ENCODE measurements at places on chromosomes 1 and 21.

DNA sequence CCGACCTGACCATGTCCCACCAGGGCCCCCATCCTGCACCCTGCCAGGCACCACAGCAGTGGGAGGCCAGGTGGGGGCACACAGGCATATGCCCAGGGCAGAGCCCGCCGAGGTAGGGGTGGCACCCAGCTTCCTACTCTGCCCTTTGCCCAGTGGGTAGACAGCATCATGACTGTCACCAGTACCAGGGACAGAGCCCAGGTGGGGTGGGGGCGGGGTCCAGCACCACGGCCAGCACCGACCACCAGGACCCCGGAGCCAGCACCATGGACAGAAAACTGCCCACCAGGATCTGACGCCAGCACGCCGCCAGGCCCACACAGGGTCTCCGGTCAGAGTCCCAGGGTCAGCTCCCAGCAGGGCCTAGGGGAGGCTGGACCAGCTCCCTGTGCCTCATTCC, 3.8 kb downstream of the TAS1R3 start:
- no peak for DNase-seq

- peak; percentile 17 for DNase-seq
Measured at GRCh38 chr1:30106125-30106524, 617.3 kb downstream of the MATN1 start.

DNA sequence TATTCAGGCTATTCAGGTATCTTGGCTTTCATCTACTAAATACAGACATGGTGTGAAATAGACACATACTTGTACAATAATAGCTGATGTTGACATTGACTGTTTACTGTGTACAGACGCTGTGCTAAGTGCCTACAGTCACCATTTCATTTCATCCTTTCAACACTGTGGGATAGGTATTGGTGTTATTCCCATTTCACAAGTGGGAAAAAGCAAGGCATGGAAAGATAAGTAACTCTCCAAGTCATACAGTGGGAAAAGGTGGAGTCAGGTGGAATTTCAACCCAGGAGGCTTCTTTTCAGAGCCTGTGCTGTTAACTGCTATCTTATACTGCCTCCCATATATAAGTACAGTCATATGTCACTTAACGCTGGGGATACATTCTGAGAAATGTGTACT, 49.6 kb upstream of the ATP1A1 start:
- DNase-seq = no peak

DNA sequence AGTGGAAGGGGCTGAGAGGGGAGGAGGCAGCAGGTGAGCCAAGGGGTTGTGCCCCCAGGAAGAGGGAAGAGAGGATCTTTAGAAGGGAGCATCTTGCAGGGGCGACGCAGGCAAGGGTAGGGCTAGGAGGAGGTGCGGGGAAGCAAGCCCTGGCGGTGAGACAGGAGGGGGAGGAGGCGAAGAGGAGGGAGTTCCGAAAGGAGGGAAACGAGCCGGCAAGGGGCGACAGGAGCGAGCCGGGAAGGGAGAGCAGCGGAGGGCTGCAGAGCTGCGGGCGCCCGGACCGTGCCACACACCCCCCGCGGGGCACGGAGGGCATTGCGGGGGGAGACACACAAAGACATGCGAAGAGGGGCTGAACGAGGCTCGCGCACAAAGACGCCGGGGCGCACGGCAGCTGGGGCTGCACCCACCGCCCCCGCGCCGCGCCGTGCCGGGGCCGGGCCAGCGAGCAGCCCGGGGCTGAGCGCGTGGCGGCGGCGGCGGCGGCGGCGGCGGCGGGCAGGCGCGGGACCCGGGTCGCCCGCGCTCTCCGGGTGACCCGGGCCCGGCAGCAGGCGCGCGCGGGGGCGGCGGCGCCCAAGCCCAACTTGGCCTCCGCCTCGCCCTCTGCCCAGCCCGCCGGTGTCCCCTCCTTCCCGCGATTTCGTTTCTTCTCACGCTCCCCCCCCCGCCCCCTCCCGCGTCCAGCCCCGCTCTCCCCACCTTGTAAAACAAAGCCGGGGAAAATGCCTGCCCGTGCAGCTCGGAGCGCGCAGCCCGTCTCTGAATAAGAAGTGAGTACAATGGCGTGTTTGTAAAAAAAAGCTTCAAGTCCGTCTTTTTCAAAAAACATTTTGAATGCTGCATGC, at the start of gene KCNK2:
TSS of gene KCNK2 (plus strand) at position 206 of the 851 bp plus-strand sequence. CDS start 649 bp downstream, outside the sequence.
- peak; percentile 56 for DNase-seq

- DNase-seq = no peak
Measured at GRCh38 chr1:17542645-17543044, 3.1 kb downstream of the ARHGEF10L start.

DNA sequence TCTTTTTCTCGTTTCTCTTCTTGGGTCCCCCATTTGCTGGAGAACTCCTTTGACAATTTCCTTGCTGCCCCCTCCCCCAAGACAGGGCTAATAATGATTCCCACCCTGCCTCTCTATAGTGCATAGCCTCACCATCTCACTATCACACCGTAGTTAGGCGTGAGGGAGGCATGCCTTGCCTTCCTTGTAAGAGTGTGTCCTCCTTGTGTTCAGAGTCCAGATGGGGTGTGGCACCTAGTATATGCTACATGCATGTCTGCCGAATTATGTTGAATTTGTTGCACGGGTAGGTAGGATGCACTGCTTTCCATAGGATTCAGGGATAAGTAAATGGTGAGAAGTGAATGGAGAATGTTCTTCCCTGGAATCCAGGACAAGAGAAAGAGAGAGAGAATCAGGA, 219.4 kb downstream of the TNR start:
- no peak for DNase-seq

GRCh38 chr1:3226701-3227350, 157.8 kb downstream of the PRDM16 start:
- DNase-seq = no peak

DNA sequence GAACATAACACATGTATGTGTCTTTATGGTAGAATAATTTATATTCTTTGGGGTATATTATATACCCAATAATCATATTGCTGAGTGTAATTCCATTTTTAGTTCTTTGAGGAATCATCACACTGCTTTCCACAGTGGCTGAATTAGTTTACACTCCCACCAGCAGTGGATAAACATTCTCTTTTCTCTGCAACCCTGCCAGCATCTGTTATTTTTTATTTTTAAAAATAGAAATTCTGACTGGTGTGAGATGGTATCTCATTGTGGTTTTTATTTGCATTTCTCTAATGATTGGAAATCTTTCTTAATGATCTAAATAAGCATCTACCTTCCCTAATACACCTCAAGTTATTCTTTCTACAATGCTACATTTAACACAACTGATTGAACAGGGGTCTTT, 346.2 kb upstream of the LYPLAL1 start:
- DNase-seq = no peak

DNA sequence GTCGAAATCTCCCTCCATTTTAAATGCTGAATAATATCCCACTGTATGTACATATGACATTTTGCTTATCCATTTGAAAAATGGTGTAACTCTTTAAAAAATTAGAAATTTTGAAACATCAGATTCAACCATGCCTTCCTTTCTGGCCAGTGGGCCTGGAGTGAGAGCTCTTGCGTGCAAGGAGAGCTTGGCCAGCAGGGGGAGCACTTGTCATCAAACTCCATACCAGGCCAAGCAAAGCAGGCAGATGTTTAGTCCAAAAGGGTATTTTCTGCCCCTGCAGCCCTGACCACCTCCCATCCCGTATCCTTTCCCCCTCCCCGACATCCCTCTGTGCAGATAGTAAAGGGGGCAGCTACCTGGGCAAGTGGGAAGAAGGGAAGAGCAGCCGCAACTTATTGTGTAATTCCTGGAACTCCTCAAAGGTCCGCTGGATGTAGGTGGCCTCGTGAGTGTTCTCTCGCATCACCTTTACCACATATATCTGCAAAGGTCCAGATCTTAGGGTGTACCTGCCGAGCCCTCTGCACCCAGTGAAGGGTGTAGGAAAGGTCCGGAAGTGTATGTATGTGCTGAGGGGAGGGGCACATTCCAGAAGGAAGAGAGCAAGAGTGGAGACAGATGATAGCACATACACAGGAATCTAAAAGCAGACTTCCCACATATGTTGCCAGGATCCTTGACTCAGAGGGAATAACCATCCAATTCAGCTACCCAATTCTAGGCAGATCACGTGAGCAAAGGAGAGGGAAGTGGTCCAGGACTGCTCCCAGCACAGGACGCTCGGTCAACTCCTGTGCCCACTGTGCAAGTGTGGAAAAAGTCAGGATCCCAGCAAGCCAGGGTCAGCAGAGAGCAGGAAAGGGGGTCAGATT, 19.9 kb upstream of the PPP1R15B start:
- peak; percentile 80 for DNase-seq

GRCh38 chr1:181101581-181102226, 13.2 kb downstream of the IER5 start:
- DNase-seq = peak; percentile 69

DNA sequence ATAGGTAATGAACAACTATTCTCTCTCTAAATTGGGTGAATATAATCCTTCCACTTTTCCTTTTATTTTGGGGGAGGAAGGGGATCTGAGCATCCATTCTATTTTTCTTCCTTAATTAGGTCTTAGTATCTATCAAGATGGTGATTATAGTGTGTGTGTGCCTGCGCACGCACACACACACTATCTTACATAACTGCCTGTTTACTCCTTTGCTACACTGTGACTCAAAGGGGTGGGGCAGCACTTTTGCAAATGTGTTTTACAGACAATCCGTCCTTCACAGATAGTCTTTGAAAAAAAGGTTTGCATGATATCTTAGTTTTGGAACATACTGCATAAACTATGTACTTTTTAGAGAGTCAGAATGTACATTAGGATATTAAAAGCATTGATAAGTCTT, 191.5 kb downstream of the SDCCAG8 start:
- peak; percentile 77 for DNase-seq

DNA sequence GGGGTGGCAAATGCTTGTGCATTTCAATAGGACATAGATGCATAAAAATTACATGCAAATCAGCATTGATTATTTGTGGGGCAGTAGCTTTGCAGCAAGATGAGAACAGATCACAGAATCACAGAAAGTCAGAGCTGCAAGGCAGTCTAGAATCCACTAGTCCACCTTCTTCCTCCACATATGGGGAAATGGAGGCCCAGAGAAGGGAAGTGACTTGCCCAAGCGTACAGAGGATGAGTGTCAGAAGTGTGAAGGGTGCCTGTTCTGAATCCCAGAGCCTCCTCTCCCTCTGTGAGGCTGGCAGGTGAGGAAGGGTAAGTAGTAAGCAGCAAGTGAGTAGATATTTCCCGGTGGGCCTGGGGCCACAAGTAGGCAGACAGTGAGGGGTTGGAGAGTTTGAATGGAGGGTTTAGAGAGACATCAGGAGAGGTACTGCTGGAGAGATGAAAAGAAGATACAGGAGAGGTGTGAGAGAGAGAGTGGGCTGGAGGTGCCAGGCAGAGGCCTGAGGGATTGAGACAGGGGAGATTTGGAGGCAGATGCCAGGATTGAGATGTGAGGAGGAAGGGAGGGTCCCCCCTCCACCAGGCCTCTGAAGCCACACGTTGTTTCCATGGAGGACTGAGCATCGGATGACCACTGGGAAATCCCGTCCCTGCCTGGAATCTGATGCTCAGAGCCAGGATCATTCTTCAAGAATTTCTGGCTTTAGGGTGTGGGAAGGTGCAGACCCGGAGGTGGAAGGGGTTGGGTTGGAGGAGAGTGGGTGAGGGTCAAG, 4.8 kb upstream of the MYOG start:
- no peak for DNase-seq

GRCh38 chr1:25550683-25551310, 7.4 kb downstream of the LDLRAP1 start:
- peak; percentile 13 for DNase-seq

DNA sequence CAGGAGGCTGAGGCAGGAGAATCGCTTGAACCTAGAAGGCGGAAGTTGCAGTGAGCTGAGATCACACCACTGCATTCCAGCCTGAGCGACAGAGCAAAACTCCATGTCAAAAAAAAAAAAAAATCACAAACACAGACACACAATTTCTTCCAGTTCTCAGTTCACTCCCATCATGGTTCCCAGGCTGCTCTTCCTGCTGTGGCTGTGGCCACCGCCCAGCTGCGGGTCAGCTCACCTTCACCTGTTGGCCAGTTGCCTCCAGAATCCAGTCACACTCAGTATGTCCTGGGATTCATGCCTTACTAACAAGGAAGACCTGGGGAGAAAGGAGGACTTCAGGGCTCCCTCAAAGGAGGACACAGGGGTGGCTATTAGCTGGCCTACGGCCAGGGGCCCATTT, 45.9 kb upstream of the SLC25A33 start:
- DNase-seq = no peak

GRCh38 chr1:152657677-152658076, 5.5 kb upstream of the LCE2D start:
- DNase-seq = no peak

GRCh38 chr1:66770694-66771093, 18.4 kb downstream of the DYNLT5 start:
- DNase-seq = no peak

DNA sequence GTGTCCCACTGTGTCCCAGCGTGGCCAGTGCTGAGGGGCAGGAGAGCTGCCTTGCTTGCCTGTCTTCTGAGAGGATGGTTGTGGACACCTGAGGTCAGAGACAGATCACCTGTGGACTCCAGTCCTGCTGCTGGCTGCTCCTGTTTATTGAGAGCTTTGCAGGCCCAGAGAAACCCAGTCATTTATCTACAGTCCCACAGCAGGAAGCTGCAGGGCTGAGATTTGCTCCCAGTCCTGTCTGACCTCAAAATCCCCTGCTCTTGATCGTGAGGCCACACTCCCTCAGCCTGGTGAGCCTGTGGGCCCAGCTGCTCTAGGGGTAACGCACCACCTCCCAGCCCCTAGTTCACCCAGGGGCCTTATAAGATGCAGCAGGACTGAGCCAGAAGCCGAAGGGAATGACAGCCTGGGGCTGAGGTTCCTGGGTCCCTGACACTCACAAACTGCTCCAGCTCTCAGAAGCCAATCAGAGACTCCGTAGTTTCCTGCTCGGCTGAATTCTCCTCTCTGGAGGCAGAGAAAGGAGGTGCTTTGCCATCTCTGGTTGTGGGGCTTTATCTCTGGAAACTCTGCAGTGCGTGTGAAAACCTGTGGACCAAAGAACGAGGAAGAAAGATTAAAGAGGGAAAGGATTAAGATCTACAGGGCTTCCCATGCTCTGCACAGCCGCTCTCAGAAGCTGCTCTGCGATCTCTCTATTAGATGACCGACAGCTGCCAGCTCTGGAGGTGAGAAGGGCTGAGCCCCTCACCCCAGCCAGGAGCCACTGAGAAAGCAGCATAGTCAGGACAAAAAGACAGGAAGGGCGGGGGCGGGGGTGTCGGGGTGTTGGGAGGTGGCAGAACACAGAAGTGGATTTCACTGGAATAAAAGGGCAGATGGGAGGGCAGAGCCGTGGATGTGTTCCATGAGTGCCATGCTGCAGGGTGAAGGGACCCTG, 39.1 kb downstream of the UBIAD1 start:
- no peak for DNase-seq

DNA sequence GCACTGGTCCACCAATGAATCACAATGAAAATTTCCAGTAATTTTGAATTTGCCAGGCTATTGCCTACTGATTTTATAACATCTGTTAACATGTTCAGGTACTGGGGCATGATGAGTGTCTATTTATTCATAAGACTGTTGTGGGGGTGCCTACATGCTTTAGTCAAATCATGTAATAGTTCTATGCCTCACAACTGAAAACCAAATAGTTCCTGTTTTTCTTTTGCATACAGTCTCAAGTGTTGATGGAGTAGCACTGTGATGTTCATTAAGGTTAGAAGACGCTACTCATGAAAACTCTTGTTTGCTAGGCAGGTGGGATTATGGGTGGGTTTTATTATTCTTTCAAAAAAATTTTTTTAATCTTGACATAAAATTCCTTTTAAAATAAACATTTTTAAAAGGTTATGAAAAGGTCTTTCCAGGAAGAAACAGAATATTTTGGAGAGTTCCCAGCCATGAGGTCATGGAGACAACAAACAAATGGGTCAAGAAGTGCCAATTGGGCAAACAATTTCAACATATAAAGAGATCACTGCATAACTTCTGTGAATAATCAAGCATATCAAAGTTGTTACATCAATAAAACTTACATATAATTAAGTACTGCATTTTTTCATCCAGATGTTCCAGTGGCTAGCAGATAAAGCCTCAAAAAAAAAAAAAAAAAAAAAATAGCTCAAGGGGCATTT, 40.2 kb upstream of the NHLH2 start:
- no peak for DNase-seq
